Spinal cord (tissue), 10 donors: ENCODE measurements at places on chromosomes 7 and 10.
A peak's percentile ranks its signal among the peaks of the same experiment; 100 is the strongest.

GRCh38 chr7:117472335-117472734 lies 7.5 kb upstream of the CFTR start:
- H3K4me3 ChIP-seq = no peak overlapping the region
- H3K27ac ChIP-seq = no peak overlapping the region
- DNase-seq = no peak
- no peaks in the 10 kb centered on the region for H3K36me3 ChIP-seq
- no peaks in the 10 kb centered on the region for H3K27me3 ChIP-seq

DNA sequence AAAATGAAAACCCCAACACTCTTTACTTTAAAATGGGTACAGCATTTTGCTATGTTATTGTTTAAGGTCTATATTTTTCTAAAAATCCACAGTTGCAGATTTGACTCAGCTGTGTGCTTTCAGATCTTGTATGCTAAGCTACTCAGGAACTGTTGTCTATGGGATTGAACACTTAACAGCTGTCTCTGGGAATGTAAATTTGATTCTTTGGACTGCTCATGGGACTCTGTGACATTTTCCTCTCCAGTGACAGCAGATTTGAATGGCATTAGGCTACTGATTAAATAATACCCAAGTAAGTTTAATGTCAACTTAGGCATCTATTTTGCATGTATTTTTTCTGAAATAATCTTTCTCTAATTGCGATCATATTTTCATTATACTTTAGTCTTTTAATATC lies 1.7 kb upstream of the CD36 start:
- no peaks in the 10 kb centered on the region for H3K4me1 ChIP-seq
- no peak overlapping the region for H3K27ac ChIP-seq
- no peaks in the 10 kb centered on the region for H3K27me3 ChIP-seq
- H3K4me3 ChIP-seq = no peak overlapping the region
- no peak for DNase-seq

GRCh38 chr10:60990663-60991062 lies 46.7 kb upstream of the RHOBTB1 start:
- H3K4me3 ChIP-seq = no peak overlapping the region
- no peak for DNase-seq
- no peak overlapping the region for H3K27ac ChIP-seq

GRCh38 chr10:102001435-102002068 lies 54.4 kb downstream of the ARMH3 start:
- no peaks in the 10 kb centered on the region for H3K4me1 ChIP-seq
- H3K27me3 ChIP-seq = no peaks in the 10 kb centered on the region
- DNase-seq = peak; percentile 7

DNA sequence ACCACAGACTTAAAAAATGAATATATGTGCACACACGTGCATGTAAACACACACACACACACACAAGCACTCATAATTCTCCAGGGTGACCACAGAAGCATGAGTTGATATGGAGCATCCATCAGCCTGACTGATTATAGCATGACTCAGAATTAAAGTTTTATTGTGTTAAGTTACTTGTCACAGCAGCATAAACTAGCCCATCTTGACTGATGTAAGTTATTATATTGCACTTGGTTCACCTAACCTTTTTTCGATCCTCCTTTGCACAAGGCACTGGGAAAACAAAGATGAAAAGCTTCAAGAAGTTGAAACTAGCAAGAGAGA lies 18.8 kb upstream of the SLC35G1 start:
- no peak overlapping the region for H3K27ac ChIP-seq
- no peak for DNase-seq
- no peak overlapping the region for H3K4me3 ChIP-seq
- no peaks in the 10 kb centered on the region for H3K27me3 ChIP-seq

GRCh38 chr7:124840435-124840834 lies 74.8 kb upstream of the GPR37 start:
- H3K4me1 ChIP-seq = no peaks in the 10 kb centered on the region
- H3K27me3 ChIP-seq = no peaks in the 10 kb centered on the region
- DNase-seq = peak; percentile 33
- H3K4me3 ChIP-seq = no peak overlapping the region
- no peaks in the 10 kb centered on the region for H3K36me3 ChIP-seq

- H3K4me3 ChIP-seq = no peak overlapping the region
- H3K4me1 ChIP-seq = peaks cover 20% of the 10 kb centered on the region
- no peaks in the 10 kb centered on the region for H3K27me3 ChIP-seq
- H3K36me3 ChIP-seq = peaks cover 30% of the 10 kb centered on the region
- peak; percentile 59 for DNase-seq
- H3K27ac ChIP-seq = peak overlapping the region; percentile 62
Measured at GRCh38 chr7:155763122-155763521, 49.1 kb downstream of the SHH start.

DNA sequence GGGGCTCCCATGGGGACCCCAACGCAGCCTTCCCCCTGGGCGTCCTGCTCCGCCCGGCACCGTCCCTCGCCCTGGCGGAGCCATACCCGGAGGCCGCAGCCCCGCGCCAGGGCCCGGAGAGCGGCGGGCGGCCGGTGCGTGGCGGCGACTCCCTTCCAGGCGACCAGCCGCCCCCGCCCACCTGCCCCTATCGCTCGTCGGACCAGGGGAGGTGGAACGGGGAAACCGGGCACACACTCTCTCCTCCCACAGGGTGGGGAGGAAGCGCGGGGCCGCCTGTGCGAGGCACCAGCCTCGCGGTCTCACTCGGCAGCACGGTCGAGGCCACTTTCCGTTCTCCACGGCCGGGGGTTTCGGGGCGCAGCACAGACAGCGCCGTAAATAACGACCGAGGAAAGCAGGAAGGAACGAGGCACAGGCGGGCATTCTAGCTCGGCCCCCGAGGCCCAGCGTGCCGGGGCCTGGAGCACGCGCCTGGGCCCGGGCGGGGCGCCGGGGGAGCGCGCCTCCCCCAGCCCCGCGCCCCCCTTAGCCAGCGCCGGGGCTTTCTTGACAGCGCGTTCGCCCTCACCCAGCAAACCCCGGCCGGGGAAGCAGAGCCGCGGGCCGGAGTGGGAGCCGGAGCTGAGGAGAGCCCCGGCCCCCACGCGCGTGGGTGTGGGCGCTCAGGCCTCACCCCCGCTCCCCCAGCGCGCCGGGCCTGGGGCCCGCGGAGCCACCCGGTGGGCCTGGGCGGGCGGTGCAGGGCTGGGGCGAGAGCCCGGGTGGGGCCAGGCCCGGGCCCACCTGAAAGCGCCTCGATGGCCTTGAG lies 936 bp downstream of the IGF2BP3 start:
- DNase-seq = peak; percentile 72
- peak overlapping the region; percentile 95 for H3K27ac ChIP-seq
- no peaks in the 10 kb centered on the region for H3K36me3 ChIP-seq
- no peaks in the 10 kb centered on the region for H3K27me3 ChIP-seq
